ENCODE measurements at places on chromosomes 7 and 10.

DNA sequence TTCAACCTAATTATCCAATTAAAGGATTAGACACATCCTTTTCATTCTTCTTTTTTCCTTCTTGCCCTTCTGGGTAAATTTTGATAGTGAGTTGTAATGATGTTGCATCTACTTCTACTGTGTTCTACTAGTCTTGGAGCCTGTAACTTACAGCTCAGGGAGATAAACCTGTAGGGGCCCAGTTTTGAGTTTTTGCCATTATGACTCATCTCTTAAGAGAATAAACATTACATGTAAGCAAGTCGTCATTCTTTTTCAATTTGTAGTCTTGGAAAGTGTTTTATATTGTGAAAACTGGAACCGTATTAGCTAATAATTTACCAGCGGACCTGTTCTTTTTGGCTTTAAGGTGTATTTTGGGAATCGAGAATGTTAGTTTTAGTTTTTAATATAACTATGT, 89.7 kb upstream of the RPA3 start:
- peak; percentile 83 for DNase-seq

- DNase-seq, result no peak
These were observed 794 bp downstream of the PCGF6 start for GRCh38 chr10:103350175-103350516.

GRCh38 chr10:87660484-87661133, 931 bp downstream of the PAPSS2 start:
- DNase-seq, result peak; percentile 94

GRCh38 chr10:31607481-31607880, 288.5 kb downstream of the ZEB1 start:
- DNase-seq, result no peak

DNA sequence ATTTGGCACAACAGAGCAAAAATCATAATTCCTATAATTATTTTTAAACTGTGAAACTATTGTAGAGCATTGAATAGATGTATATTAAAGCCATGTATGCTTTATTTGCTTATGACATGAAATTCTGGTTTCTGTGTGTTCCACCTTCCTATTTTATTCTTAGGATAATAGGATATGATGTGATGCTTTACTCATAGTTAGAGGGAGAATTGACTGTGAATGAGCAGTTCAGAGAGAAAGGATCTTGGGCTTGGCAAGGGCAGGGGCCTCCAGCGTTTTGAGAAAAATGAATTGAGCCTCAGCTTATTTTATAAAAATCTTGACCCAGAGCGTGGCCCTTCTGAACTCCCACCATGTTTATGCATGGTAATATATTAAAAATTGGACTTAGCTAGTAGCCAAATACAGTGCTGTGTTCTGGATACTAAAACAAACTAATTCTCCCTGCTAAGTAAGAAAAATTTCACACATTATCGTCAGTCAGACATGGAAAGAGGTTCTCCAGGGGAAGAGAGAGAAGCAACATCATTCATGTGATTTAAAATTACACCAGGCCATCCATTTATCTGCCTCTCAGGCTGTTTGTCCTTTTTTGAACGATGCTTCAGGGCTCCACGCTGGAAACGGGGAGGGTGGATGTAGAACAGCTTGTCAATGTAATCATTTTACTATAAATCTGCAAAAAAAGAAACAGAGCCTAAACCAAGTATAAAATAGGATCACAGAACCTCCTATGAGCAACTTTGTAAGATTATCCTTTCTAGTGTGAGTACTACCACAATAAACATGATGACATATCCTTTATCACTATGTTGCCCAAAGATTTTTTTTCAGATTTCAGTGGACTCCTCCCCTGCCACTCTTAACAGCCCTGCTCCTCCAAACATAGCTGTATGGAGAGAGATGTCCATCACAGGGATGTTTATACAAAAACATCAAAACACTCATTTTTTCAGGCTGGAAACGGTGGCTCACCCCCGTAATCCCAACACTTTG, 258.1 kb upstream of the C7orf33 start:
- peak; percentile 1 for DNase-seq

DNA sequence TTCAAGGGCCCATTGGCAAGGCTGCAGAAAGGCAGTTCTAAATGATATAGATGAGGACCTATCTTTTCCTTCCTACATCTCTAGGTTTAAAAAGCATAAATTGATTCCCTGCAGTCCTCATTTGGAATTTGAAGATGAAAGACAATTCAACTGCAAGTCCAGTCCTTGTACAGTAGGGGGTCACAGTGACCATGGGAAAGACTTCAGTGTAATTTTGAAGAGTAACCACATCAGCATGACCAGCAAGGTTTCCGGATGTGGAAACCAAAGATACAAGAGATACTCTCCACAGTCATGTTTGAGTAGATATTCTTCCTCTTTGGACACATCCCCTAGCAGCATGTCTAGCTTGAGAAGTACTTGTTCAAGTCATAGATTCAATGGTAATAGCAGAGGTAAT, 539.3 kb upstream of the TEX47 start:
- DNase-seq, result no peak

DNA sequence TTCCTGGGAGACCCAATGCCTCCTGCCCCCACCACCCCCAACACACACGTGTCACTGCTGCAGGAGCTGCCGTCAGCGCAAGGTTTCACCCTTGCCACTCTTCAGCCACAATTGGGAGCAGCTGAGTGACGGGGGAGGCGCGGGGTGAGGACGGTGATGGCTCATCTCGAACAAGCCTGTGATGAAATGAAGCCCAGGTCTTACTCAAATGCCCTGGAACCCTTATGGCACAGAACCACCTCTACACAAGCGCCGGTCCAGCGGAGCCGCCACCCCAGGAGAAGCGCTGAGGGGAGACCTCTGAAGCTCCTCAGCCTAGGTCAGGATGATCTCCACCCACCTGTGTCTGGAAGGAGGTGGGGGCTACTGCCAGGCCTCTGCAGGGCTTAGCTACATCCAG, 25.7 kb downstream of the PDIA4 start:
- DNase-seq, result no peak

GRCh38 chr7:147803606-147804005, 787.0 kb upstream of the C7orf33 start:
- DNase-seq, result no peak

DNA sequence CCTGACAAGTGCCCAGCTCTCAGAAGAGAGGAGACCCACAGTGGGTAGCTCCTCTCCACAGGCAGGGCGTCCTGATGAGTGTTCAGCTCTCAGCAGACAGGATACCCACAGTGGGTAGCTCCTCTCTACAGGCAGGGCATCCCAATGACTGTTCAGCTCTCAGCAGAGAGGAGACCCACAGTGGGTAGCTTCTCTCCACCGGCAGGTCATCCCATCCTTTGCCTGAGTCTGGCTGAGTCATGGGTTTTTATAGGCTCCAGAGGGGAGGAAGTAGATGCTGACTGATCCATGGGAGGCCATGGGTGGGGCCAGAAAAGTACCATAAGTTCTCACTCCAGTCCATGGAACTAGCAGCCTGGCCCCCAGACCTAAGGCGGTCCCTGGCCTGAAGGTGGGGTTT, 18.5 kb downstream of the CFAP70 start:
- peak; percentile 51 for DNase-seq

DNA sequence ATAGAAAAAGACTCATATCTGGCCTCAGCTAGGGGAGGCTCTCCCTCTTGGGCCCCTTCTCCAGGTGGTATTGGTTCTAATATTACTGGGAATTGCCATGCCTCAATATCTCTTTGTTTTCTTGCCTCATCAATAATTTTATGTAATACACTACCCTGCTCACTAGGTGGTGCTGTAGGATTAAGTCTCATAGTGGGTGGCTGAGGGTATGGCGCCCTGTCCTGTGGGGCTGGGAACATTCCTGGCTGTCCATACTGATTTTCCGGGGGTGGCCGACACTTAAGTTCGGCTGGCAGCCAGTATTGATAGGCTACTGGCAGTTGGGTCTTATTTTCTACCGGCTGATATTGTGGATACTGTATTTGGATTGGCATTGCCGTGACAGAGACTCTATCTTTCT, 9.0 kb upstream of the TAS2R3 start:
- DNase-seq, result peak; percentile 57

- no peak for DNase-seq
These were observed 7.1 kb downstream of the LIPM start for GRCh38 chr10:88809621-88810020.

DNA sequence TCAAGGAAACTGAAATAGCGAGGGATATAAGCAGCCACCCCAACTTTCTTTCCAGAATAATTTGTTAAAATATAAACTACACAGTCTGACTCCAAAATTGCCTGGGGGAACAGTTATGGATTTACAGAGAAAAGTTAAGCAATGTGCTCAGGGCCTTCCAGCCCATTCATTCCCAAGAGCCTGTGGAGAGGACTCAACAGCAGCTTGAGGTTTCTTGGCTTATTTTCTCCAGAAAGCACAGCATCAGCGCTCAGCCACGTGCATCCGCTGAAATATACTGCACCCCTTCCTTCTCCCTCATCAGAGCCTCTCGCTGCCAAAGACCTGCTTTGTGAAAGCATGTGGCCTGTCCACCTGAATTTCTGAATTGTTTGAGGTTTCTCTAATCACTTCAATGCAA, 375.2 kb upstream of the VWC2 start:
- DNase-seq, result no peak

- no peak for DNase-seq
These were observed 23.1 kb upstream of the MACC1 start for GRCh38 chr7:20240080-20240926.
